ENCODE measurements at places on chromosomes 7 and 10.

DNA sequence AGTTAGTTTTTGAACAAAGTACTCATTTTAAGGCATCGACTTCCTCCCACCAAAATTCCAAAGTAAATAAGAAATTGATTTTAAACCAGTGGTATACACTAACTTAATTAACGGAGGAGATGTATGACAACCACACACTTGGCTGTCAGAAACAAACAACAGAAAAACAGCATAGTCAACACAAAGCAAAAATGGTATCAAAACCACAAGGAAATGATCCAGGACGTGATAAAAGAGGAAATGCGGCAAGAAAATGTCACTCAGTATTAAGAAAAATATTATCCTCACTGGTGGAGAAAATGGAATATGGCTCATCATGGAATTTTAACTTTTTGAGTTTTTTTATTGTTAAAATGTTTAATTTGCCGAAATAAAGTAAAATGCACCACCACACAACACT is 17.5 kb downstream of the KIAA1549 start:
- DNase-seq, result no peak

GRCh38 chr7:23654508-23654907 is 25.5 kb upstream of the FAM221A start:
- DNase-seq, result no peak

GRCh38 chr7:44275146-44275545 is 50.2 kb downstream of the CAMK2B start:
- no peak for DNase-seq

DNA sequence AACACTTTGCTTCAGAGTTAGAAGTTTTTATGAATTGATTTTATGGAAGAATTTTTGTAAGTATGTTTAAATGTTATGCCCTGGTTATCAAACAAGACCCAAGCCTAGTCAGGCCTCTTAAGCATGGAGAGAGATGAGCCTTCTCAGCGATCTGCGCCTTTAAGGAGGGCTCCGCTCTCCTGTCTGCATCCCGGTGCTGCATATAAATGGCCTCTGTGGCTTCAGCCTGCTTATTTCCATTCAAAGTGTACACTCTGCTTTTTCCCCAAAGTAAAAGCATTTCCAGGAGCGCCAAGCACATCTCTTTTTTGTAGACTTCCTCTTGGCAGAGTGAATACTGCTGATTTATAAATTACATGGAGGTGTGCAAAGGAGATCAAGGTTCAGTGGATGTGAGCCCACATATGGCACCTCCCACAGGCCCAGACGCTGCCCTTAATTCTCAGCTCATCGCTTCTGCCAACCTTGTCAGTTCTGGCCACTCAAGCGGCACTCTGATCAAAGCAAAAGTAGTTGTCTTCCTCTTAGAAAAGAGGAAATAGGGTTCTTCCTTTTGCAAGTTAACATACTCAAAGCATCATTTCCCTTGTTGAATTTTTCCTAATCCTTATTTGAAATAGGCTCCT is 70.0 kb upstream of the SFMBT2 start:
- DNase-seq, result no peak

DNA sequence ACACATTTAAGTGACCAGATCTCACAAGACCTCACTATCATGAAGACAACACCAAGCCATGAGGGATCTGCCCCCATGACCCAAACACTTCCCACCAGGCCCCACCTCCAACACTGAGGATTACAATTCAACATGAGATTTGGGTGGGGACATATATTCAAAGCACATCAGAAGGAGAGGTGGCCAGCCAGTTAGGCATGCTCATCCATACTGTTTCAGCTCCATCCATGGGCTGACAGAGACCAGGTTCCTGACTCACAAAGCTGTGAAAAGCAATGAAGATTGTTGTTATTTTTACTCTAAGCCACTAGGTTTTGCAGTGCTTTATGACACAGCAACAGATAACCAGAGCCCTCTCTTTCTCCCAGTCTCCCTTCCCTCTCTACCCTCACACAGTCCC is 36.0 kb downstream of the C10orf71 start:
- DNase-seq, result no peak

GRCh38 chr7:135197906-135198655 is 13.2 kb downstream of the WDR91 start:
- no peak for DNase-seq

- no peak for DNase-seq
These were observed 181.7 kb downstream of the PLXNA4 start for GRCh38 chr7:132394283-132395198.

DNA sequence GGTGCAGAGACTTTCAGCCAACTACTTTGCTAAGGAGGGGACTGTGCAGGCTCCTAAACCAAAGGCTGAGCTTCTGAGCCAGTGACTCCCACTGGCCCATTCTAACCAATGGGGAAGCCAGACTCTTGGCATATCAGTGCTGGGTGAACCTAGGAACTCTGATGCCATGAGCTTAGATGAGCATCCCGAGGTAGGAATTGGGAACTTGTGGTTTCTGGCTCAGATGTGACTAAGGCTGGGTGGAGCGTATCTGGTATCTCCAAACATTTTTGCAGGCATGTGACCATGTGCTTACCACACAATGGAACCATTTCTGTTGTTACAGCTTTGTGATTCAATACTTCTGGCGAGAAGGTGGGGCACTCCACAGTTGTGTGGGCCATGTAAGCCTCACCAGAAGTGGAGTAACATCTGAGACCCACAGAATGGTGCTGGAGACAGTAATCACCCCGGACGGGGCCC is 2.5 kb upstream of the AVPI1 start:
- DNase-seq, result no peak

DNA sequence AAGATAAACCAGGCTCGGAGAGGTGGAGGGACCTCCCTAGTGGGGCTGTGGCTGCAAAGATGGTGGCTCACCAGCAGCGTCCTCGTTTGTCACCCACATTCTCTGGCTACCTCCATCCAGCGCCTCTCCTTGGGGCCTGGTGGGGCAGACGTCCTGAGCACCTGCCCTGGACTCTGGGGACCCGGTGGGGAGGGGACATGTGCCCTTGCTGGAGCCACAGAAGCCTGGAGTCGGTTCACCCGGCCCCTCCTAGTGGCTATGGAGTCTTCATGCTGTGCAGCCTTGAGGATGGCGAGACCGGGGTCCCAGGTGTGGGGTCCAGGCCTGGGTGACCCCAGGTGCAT is 14.5 kb downstream of the TTYH3 start:
- DNase-seq, result no peak

GRCh38 chr10:73131913-73132686 is 21.8 kb downstream of the NUDT13 start:
- no peak for DNase-seq

- no peak for DNase-seq
These were observed 57.3 kb downstream of the CSGALNACT2 start for GRCh38 chr10:43195557-43195956.

GRCh38 chr10:79463578-79464496 is 18.4 kb upstream of the ZCCHC24 start:
- DNase-seq, result no peak

DNA sequence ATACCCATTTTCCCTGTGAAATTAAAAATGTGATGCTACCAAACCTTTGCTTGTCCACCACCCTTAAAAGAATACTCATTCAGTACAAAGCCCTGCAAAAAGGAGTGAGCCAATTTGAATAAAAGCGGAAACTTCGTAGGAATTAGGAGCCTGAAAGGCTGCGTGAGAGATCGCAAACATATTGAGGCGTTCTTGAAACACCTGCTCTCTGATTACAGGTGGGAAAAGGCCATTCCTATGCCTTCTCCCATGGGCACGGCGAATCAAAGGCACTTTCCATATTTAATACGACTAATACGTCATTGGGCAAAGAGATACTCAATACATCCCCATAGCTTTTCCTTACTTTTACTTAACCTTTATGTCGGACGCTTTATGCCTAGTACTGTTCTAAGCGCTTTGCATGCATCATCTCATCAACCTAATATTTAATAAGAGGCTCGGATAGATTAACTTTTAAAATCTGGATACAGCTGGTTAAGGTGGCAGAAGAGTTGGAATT is 30.9 kb upstream of the KMT2E start:
- no peak for DNase-seq

GRCh38 chr7:4683043-4683883 is 1.2 kb downstream of the FOXK1 start:
- DNase-seq, result no peak

- no peak for DNase-seq
These were observed 9.2 kb downstream of the MKI67 start for GRCh38 chr10:128116851-128117615.

GRCh38 chr7:360454-361100 is 70.6 kb downstream of the FOXL3 start:
- no peak for DNase-seq

GRCh38 chr7:66281678-66282590 is 76.8 kb downstream of the TPST1 start:
- no peak for DNase-seq

- no peak for DNase-seq
These were observed 12.2 kb upstream of the REPIN1 start for GRCh38 chr7:150356265-150356897.

DNA sequence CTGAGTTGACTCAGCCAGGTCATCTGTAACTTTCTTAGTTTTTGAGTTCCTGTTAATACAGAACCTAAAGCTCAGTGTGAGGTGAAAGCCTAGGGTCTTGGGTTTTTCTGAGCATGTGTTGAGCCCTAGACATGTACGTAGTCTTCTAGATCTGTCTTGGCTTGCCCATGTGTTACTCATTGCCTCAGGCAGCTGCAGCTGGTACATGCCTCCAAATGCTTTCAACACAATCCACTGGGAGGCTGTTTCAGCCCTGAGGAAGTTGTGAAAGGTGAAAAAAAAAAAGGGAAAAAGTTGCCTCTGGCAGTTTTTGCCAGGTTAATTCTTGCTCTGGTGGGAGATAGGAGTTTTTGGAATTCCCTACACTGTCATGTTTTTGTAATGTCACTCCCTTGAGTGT is 134.6 kb downstream of the RNF216 start:
- DNase-seq, result no peak

All from activated T-helper 1 cell treated with anti-CD3 and anti-CD28 coated beads, Interleukin-2, amount 50 U/mL, for 16 hours (primary cell).